Cortex of kidney (tissue), 1 donor: ENCODE measurements at places on chromosomes 16 and 17.

- no peak for DNase-seq
These were observed 32.5 kb upstream of the MYO18A start for GRCh38 chr17:29212681-29213121.

DNA sequence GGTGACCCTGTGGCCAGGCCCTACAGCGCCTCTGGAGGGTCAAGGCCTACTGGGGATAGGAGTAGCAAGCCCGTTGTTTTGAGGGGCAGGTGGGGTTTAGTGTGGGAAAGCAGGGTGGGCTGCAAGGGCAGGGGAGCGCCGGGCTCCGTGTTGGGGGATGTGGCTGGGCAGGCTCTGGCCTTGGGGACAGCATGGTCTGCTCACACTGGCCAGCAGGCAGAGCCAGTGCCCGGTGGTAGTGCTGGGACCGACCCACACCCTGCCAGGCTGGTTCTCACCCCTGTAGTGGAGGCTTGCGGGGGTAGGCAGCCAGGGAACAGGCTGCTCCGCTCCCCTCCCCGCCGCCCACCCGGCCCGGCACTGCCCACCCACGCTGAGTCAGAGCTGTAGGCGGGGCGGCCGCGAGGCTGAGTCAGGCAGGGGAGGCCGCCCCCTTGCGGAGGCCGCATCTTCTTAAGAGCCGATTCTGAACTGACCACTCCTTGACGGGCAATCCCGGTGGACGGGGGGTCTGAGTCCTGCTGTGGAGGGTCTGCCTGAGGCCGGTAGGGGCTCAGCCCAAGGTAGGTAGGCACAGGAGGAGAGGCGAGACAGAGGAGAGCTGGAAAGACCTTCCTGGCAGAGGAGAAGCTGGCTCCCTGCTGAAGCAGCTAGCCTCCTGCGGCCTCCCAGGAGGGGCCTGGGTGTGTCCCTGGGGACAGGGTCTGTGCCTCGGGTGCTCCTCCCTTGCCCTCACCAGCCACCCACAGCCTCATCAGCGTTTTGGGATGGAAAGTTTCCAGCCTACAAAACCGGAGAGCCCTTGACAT, 62.4 kb downstream of the BAIAP2 start:
- no peak for DNase-seq

GRCh38 chr17:74691151-74691550, 21.6 kb downstream of the CD300LF start:
- DNase-seq: no peak

GRCh38 chr17:79921411-79922115, 82.3 kb upstream of the CBX4 start:
- DNase-seq: no peak
